Non-pigmented ciliary epithelial cell (primary cell): ENCODE measurements at places on chromosomes 6 and 20.

DNA sequence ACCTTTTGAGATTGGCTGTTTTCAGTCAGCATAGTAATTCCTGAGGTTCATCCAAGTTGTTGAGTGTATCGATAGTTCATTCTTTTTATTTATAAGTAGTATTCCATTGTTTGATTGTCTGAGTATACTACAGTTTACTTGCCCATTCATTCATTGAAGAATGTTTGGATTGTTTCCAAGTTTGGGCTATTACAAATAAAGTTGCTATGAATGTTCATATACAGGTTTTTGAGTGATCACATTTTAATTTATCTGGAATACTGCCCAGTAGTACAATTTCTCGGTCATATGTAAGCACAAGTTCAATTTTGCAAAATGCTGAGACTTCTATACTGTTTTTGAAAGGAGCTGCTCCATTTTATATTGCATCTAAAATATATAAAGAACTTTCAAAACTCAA lies 14.2 kb upstream of the EPHA7 start:
- no peak for DNase-seq

DNA sequence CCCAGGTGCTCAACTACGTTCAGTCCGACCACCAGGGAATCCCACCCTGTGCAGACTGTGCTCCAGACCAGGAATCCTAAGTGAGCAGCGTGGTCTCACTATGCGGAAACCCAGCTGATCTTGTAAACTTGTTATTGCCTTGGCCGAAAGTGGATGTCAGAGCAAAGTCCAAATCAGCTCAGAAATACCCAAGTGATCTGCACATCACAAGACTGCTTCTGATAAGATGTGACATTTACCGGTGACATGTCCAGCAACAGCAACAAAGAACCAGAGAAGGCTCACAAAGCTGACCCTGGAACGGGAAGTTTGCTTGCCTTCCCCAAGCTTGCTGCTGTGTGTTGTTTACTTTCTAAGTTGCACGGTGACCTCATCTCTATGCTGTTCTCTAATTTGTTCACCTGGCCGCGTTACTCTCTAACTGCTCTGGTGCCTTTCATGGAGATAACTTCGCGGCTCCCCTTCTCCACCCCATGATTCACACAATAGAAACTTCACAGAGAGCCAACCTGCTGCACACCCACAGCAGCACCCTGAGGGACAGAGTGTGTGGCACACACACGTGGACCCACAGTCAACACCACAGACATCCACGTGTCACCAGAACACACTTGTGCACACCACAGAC lies 1.7 kb downstream of the BNIP5 start:
- no peak for DNase-seq

DNA sequence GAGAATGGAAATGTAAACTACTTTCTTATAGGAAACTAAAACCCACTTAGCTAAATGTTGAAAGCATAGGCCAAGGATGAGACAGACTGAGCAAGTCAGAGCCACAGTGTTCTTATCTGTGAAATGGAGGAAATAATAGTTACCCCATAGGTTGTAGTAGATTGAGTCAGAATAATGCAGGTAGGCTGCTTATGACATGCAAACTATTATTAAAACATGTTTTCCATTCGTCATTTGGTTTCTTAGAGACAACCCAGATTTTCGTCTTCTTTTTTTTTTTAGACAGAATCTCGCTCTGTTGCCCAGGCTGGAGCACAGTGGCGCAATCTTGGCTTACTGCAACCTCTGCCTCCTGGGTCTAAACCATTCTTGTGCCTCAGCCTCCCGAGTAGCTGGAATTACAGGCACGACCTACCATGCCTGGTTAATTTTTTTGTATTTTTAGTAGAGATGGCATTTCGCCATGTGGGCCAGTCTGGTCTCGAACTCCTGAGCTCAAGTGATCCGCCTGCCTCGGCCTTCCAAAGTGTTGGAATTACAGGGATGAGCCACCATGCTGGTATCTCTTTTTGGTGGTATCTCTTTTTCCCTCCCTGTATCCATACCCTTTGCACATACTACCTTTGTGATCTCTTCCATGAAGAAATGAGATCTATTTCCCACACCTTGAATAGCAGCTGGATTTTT lies 196.5 kb upstream of the ZNF217 start:
- DNase-seq: no peak

DNA sequence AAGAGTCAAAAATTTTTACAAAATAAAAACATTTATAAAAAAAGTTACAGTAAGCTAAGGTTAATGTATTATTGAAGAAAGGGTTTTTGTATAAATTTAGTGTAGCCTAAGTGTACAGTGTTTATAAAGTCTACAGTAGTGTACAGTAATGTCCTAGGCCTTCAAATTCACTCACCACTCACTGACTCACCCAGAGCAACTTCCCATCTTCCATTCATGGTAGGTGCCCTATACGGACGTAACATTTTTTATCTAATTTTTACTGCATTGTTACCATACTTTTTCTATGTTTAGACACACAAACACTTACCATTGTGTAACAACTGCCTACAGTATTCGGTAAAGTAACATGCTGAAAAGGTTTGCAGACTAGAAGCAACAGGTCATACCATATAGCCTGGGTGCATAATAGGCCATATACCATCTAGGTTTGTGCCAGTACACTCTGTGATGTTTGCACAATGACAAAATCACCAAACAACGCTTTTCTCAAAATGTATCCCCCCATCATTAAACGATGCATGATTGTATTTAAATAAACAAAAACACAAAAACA lies 6.0 kb downstream of the MTFR2 start:
- DNase-seq: no peak

- no peak for DNase-seq
These were observed 52.7 kb downstream of the EBF4 start for GRCh38 chr20:2745060-2745910.
